Ecto neural progenitor cell (in vitro differentiated cells): ENCODE measurements at places on chromosomes 6 and 20.
A peak's percentile ranks its signal among the peaks of the same experiment; 100 is the strongest.

DNA sequence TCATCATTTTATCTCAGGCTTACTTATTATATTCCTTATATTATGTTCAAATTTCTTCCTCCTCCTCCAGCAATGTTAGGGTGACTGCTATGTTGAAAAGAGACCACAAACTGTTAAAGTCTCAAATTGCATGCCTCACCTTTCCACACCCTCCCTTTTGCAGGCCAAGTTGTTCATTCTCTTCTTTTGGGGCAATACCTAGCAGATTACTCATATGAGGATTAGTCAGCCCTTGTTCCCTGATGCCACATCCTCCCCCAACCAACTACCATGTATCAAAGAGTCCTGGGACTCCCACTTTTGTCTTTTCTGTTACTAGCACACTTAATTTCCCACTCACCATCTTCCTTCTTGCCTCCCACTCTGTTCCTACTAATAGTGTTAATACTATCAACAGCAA is 434.7 kb downstream of the BCKDHB start:
- no peak for DNase-seq

DNA sequence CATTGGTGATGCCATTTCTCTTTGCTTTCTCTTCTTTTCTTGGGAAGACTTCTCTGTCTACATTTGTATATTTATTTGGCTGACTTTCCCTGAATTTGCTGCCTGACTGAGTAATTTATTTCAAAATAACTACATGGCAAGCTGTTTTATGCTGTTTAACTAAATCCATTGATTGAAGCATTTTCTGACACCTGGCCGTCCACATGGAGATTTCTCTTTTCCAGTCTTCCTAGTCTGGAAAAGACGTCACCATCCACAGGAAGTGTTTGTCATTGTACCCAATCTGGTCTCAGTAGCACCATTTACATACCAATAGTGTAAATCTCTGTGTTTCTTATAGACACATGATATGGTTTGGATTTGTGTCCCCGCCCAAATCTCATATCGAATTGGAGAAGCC is 9.2 kb upstream of the MAS1L start:
- no peak for DNase-seq

GRCh38 chr6:152170313-152170701 is 362.8 kb downstream of the ESR1 start:
- no peak for DNase-seq

DNA sequence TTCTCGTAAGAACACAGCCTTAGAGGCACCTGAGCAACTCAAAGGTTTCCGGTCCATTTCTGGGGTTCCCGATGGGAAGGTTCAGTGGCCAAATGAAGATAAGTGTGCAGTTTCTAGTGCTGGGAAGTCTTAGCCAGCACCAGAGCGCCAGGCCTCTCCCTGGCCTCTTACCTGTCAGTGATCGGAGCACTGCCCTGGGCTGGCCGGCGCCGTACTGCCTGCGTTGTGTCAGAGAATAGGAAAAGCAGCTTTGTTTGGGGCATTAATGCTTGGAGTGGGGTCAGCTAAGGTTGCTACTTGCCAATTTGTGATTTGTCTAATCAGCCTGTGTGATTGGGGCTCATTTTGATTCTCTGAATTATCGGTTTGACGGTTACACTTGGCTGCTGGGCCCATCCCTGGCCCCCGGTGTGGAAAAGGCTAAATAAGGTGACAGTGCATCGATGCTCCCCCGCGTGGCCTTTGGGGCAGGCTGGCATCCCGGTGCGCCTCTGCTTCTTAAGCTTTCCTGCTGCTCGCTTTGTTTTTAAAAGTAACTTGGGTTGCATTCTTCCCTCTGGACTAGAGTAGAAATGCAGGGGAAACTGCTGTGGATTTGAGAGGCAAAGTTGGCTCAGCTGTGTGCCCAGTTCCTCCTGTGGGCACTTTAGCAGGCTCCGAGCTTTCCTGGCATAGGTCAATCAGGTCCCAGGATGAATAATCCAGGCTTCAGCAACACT is 51.8 kb downstream of the TCP11 start:
- no peak for DNase-seq

GRCh38 chr6:170082531-170083187 is 208.2 kb downstream of the DLL1 start:
- DNase-seq = peak; percentile 39

DNA sequence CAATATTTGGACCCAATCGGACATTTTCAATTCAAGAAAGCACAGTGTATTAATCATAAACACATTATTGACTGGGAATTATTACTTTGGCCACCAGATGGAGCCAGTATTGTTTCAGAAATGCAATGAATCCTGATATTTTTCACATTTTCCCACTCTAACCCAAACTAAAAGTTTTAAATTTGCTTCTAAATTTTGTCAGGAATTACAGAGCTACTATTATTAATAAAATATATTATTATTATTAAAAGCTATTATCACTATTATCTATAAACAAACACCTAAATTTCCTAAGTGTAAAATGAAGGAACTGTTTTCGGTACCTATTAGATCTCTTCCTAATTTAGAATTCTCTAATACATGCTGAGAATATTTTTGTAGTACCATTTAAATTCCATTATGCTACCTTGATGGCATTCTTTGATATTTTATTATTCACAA is 245.3 kb downstream of the OGFRL1 start:
- DNase-seq = no peak
